ENCODE measurements at places on chromosomes 4 and X.

DNA sequence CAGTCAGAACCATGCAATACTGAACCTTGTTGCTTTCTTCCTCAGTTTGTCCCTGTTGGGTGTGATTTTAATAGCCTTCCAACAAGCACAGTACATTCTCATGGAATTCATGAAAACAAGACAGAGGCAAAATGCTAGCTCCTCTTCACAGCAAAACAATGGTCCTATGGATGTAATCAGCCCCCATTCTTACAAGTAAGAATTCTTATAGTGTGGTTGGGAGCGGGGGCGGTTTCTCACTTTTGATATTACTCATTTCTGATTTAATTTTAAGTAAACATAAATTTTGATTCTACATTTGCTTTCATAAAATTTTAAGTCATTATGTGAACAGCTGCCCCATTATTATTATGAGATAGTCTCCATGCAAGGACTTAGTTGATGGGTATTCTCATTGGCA is 80.8 kb upstream of the TLR2 start:
- DNase-seq = peak; percentile 18

GRCh38 chr4:173855015-173855414 is 325.0 kb upstream of the HAND2 start:
- no peak for DNase-seq

DNA sequence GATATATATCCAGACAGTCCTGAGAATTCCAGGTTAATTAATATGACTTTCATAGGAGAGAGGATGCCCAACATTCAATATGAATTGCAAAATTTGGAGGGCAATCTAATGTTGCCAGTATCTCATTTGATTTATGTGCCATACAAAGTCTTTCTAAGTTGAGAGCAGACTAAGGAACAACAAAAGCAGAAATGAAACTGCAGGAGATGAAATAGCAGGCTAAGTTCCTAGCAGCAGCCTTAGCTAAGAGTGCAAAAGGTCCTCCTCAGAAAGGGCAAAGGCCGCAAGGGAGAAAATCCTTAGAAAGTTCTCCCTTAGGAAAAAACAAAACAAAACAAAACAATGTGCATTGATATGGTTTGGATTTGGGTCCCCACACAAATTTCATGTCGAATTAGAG is 602.9 kb upstream of the HTR2C start:
- no peak for DNase-seq

DNA sequence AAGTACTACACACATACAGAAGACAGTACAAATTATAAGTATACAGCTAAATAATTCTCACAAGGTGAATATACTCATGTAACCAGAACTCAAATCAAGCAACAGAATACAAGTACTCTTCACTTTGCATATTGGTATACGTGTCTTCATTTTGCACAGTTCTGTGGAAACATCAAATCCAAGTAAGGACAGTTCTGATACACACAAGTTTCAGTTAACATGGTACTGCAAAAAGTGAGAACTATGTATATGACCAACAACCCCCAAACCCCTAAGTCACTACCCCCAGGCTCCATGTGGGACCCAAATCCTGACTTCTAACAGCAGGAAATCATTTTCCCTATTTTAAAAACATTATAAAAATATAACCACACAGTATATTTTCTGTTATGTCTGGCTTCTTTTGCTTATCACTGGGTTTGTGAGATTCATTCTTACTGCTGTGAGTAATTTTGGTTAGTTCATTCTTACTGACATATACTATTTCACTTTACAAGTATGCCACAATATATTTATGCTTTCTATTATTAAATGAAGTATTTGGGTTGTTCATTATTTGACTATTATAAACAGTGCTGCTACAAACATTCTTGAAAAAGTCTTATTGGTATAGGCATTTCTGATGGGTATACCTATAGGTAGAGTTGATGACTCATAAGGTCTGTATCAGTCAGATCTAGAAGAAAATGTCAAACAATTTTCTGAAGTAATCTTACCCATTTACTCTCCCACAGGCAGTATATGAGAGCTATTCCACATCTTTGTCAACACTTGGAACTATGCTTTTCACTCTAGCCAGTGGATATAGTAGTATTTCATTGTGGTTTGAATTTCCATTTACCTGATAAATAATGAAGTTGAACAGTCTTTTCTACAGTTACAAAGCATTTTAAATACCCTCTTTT is 47.0 kb downstream of the SCLT1 start:
- DNase-seq = no peak

Data from stimulated activated CD4-positive, alpha-beta T cell treated with anti-CD3 and anti-CD28 coated beads, Interleukin-15, amount 100 ng/mL, for 48 hours (primary cell).